Progenitor cell of endocrine pancreas (in vitro differentiated cells): ENCODE measurements at places on chromosomes 2 and 18. TPM values are rescaled to one million over a fixed set of nuclear protein-coding genes. Genes with fewer than 3 reads are reported as not detected.

DNA sequence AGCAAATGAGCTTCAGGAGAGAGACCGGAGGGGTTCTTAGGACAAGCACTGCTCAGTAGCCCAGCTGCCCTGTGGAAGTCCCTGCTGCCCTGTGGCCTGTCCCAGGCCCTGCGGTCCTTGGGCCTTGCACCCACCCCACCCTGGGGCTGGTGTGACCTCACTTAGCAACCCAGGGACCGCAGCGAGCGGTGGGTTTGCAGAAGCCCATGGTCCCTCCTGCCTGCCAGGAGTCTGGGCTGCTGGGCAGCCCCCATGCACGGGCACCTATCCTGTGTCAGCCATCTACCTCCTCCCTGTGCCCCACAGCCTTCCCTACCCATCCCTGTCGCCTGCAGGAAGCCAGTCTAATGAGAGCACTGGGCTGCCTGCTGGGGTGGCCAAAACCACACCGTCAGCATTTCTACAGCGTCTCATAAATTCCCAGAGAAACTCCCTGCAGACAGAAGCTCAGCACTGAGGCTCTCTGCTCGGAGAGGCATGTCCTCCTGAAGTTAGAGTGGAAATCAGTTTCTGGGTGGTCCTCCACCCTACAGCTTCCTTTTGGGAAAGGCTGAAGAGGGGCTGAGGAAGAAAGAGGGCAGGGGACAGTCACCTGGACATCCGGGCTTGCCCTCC lies 231.1 kb upstream of the HS6ST1 start:
- no peak for DNase-seq

GRCh38 chr2:23606968-23607367 lies 222.0 kb downstream of the KLHL29 start:
- DNase-seq: no peak

DNA sequence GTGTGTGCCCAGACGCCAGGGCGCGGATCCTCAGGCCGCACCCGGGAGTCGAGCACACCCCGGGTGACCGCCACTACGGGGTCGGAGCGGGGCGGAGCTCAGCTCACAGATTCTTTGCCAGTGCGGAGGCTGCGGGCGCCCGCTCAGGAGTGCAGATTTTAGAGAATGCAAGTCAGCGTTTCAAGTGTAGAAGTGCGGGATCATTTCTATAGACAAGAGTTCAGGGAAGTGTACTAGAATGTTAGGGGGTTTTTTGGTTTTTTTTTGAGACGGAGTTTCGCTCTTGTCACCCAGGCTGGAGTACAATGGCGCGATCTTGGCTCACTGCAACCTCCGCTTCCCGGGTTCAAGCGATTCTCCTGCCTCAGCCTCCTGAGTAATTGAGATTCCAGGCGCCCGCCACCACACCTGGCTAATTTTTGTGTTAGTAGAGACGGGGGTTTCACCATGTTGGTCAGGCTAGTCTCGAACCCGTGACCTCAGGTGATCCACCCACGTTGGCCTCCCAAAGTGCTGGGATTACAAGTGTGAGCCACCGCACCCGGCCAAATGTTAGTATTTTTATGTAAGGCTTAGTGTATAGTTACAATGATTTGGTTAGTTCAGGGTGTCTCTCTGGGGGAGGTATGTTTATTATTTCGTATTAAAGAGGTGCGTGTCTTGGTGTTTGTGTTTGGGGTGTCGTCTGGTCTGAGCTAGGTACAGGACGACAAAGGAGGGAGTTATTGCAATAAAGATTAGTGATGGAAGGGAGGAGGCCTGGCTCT lies 619 bp upstream of the FAM168B start:
- DNase-seq: no peak

DNA sequence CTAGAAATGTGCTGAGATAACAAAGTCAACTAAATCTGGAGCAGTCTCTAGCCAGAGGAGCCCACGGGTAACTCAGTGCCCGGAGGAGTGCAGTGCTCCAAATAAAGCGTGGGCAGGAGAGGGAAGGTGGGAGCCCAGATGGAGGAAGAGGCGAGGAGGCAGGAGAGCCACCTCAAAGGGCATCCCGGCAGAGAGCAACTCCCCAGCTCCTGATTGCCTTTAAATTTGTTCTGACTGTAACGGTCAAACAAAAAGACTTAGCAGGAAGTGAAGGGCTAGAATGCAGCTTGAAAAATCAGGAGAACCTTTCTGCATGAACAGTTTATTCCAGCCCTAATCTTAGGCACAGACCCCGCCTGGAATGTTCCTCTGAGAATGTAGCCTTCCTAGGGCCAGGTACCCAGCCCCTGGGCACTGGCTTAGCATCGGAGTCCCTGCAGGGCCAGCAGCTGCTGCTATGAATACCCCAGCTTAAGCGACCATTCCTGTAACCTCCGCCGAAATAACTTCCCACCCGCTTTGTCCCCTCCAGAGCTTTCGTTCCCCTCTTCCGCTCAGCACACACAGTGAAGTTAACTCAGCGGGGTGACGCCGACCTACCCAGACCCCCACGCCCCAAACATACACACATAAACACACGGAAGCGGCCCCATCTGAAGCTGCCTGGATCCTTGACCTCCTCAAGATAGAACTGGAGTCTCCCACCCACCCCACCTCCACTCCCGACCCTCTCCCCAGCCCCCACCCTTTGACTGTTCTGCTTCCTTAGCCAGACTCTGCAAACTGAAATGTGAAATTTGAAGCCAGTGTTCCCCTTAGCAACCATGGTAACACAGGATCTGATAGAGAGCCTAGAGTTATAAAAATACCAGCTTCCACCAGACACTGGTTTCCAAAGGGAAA lies 123.2 kb downstream of the SMAD7 start:
- no peak for DNase-seq

DNA sequence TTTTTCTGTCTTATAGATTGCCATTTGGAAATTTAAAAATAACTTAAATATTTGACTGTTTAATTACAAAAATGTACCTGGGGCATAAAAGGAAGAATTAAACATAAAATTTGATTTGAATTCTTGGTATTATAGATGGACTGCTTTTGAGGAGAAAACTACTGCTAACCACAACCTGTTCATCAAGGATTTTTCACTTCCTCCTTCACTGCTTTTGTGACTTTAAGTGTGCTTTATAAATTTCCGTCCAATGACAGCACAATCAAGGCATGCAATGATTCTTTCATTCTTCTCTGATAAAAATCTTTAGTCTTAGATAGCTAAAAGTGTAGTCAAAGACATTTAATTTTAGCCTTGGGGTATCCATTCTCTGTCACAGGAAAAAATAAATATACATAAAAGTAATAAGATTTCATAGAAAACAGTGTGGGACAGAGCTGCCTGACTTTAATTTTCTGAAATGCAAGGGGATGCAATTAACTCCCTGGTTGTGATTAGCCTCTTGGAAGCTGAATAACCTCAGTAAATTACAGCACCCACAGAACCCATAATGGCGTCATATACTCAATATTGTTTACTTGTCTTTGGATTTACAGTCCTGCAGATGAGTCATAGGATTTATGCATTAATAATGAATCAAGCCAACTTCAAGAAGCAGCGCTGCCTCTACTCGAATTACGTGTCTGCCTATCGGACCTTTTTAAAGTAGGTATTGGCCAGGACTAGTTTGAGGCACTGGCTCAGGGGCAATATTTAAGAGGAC lies 587.9 kb downstream of the NRXN1 start:
- no peak for DNase-seq

- DNase-seq: no peak
These were observed 108.3 kb downstream of the SPP2 start for GRCh38 chr2:234158812-234159211.

- DNase-seq: no peak
These were observed 2.5 kb upstream of the NFATC1 start for GRCh38 chr18:79393181-79393634.

DNA sequence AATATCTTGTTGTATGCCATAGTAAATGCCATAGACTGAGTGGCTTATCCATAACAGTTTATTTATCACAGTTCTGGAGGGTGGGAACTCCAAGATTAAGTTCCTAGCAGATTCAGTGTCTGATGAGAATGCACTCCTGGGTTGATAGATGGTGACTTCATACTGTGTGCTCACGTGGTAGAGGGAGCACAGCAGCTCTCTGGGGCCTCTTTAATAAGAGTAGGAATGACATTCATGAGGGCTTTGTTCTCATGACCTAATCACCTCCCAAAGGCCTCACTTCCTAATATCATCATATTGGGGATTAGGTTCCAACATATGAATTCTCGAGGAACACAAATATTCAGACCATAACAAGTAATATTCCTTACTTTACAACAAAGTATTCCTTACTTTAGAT lies 98.1 kb upstream of the SH3BP4 start:
- no peak for DNase-seq

Gene FAM210A
- total RNA-seq: 11.0 and 12.7 TPM in 2 replicates

GRCh38 chr18:28078298-28078697 lies 98.6 kb downstream of the CDH2 start:
- no peak for DNase-seq

Gene STAT4
- total RNA-seq: 18.8 and 23.4 TPM in 2 replicates

DNA sequence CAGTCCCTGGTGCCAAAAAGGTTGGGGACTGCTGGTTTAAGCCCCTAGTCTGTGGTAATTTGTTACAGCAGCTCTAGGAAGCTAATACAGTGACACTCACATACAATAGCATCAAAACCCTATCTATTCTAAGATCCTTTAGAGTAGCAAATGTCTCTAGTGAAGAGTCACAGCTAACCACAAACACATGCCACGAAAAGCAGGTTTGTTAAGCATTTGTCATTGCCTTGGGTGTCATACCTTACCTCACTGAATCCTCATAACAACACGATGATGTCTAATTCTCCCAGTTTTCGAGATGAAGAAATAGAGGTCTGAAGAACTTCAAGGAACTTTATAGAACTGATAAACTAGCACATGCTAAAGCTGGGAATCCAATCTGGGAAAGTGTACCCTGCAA lies 29.6 kb upstream of the RNF152 start:
- no peak for DNase-seq

- no peak for DNase-seq
These were observed 243.3 kb downstream of the LOXHD1 start for GRCh38 chr18:46413684-46414083.

Gene LIPG
- total RNA-seq: 34.1 and 34.4 TPM in 2 replicates

Gene EVX2
- total RNA-seq: not detected in 2 replicates

- no peak for DNase-seq
These were observed 68.6 kb downstream of the GATA6 start for GRCh38 chr18:22238036-22238435.

- no peak for DNase-seq
These were observed 249.0 kb upstream of the OSR1 start for GRCh38 chr2:19607400-19607799.

Gene PLB1
- total RNA-seq: 0.65 and 0.78 TPM in 2 replicates

DNA sequence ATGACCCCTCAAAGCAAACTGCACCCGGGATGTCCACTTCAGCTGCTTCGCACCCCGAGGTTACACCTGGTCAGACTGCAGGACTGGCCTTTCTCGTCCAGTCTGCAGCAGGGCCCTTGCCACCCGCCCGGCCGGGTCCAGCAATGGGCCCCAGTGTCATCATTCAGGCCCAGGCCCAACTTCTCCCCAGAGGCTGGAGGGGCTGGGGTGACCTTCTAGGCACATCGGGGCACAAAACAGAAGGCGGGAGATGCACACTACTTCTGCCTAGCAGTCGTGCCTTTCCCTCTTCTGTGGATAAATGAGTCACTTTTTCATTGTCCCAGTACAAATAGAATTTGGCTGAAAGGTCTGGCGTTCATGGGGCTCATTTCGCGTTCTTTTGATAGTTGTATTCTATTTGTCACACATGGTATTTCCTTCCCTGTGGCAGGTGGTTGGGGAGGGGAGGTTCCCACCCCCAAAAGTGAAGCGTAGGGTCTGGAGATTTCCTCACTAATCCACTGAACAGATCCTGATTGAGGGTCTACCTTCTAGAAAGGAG lies 56.9 kb upstream of the ID2 start:
- DNase-seq: no peak

Gene SLC16A14
- total RNA-seq: 2.4 and 3.6 TPM in 2 replicates

Gene ZSCAN30
- 27.1 and 34.5 TPM in 2 replicates for total RNA-seq

- no peak for DNase-seq
These were observed 67.0 kb downstream of the MAP4K3 start for GRCh38 chr2:39370101-39370500.

- DNase-seq: no peak
These were observed 288.8 kb upstream of the HS6ST1 start for GRCh38 chr2:128607440-128607839.

Gene DSG4
- not detected in 2 replicates for total RNA-seq

DNA sequence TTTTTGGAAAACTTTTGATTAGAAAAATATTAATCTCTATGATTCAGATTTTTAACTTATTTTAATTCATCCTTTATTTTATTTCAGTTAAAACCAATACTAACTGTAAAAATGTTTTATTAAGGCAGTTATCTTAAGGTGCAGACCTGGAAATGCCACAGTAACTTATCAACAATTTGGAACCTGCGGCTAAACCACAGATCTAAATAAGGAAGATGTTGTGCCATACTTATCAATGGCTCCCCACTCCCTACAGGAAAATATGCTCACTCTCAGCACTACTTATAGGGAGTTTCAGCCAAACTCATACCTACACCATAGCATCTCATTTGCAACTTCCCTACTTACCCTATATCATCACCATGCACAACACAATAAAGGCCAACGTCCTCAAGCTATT lies 226.9 kb upstream of the KYNU start:
- DNase-seq: no peak

DNA sequence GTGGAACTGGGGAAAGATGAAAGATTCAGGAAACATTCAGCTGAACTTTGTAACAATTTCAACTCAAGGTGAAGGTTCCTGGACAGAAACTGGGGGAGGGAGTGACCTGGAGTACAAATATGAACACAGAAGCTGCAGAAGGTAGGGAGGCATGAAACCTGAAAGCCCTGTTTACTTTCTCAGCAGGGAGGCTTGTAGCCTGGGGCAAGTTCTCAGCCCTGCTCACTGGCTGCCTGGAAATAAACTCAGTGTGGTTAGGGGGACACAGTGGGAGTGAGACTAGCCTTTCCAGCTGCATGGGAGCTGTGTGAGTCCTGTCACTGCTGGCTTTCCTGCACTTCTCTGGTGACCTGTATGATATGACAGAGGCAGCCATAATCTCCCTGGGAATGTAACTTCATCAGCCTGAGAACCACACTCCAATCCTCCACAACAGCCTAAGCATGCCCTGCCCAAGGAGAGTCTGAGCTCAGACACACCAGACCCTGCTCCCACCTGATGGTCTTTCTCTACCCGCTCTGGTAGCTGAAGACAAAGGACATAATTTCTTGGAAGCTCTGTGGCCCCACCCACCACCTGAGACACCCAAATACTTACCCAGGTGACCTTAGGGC lies 77.0 kb downstream of the ZSWIM2 start:
- DNase-seq: no peak

Gene MYCN
- 15.5 and 17.6 TPM in 2 replicates for total RNA-seq

Gene CYP20A1
- total RNA-seq: 25.1 and 25.4 TPM in 2 replicates

DNA sequence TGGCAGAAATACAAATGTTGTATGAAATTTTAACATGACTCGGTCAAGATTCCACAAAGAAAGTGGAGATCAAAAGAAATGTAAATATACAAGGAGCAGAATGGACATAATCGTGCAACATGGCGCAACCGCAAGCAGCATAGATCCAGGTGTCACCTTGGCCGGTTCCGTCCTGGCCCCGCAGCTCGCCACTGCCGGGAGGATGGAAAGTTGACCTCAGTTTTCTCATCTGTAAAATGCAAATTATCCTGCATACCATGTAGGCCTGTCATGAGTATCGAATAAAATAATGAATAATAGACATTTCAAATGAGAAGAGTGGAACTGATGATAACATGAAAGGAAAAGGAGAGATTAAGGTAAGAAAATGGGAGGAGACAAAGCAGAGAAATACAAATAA lies 427.3 kb upstream of the SMIM21 start:
- no peak for DNase-seq

Gene NAT8
- total RNA-seq: not detected in 2 replicates

Gene PMAIP1
- 4.6 and 4.9 TPM in 2 replicates for total RNA-seq

Gene NFU1
- 41.6 and 44.1 TPM in 2 replicates for total RNA-seq
